DMS 273 treated with DMSO at 0.1 percent for 48 hours (cell line): ENCODE measurements at places on chromosomes 4 and X.

DNA sequence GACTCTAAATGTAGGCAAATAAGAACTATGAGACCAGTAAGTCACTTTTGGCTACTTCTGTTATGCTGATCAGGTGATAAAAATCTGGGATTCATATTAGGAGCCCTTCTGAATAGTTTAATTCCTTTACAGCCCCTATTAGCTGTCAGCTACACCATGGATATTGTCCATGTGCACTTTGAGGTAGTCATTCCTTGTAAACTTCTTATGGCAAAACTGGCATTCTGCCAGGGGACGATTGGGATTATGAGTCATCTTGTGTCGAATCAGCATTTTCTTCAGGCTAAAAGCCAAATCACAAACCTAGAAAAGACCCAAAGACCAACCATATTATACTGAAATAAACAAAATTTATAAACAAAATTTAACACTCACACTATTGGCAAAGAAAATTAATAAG is 227.6 kb downstream of the PRDM5 start:
- no peak for DNase-seq

GRCh38 chr4:147334478-147334877 is 146.4 kb upstream of the EDNRA start:
- no peak for DNase-seq

- DNase-seq: no peak
These were observed 2.2 kb downstream of the IDUA start for GRCh38 chr4:988726-989721.

DNA sequence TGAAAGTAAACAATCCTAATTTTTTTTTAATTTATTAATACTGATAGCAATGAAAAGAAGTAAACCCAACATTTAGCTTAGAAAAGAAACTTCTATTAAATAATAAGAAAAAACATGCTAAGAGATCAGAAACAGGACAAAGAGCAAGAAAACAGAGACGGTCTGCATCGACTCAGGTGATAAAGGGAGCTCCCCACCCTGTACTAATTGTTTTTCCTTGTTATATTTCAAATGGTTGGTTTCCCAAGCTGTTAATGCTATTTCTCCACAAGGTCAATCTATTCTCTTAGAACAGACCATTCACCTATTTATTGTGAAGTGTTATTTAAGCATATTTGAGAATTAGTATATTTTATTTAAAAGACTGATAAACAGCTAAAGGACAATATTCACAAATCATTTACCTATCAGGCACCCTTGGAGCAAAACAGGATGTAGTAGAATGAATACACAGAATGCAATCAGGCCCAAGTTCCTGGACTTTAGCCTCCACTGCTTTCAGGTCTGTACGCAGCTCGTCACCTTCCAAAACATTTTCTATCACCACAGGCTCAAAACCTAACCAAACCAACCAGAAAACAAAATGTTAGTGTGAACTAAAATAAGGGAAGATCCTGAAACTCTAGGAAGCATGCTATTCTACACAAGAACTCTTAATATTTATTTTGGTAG is 5.5 kb downstream of the SEPSECS start:
- no peak for DNase-seq
